Activated B cell treated with CpG ODN at 0.5 μM for 24 hours (primary cell): ENCODE measurements at places on chromosomes 13 and 19. TPM values are rescaled to one million over a fixed set of nuclear protein-coding genes. Genes with fewer than 3 reads are reported as not detected.

DNA sequence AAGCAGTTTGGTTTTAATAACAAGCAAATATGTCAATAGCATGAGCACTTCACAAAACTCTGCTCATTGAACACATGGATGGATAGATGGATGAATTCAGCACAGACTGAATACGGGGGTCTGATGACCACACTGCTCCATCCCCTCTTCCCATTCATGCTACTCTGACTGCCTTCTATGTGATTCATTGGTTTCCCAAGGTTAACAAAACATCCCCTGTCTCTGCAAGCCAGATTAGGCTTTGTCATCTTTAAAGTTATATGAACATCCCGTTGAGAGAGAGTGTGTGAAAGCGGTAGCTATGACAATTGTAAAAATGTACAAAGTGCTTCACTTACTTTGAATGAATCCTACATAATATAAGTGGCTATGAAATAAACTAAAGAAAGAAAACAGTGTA lies 252.5 kb downstream of the OXGR1 start:
- no peaks in the 10 kb centered on the region for H3K27me3 ChIP-seq
- H3K4me3 ChIP-seq = no peak overlapping the region
- H3K4me1 ChIP-seq = no peaks in the 10 kb centered on the region
- no peak overlapping the region for H3K27ac ChIP-seq
- no peaks in the 10 kb centered on the region for H3K36me3 ChIP-seq
- no peak for DNase-seq

The LYPD5 gene
- 0.44 TPM in 1 of 2 replicates, not detected in the other for total RNA-seq

The PRR19 gene
- total RNA-seq = 0.20 and 0.33 TPM in 2 replicates

The CEACAM3 gene
- total RNA-seq = not detected in 2 replicates
